A673 (cell line): ENCODE measurements at places on chromosomes 13 and 19.

GRCh38 chr13:113293686-113294085 is 3.4 kb upstream of the LAMP1 start:
- no peak for DNase-seq

- no peak for DNase-seq
Observed at GRCh38 chr13:106390367-106390766, 145.1 kb downstream of the EFNB2 start.

GRCh38 chr13:23050126-23050525 is 130.7 kb upstream of the SGCG start:
- DNase-seq, result no peak

DNA sequence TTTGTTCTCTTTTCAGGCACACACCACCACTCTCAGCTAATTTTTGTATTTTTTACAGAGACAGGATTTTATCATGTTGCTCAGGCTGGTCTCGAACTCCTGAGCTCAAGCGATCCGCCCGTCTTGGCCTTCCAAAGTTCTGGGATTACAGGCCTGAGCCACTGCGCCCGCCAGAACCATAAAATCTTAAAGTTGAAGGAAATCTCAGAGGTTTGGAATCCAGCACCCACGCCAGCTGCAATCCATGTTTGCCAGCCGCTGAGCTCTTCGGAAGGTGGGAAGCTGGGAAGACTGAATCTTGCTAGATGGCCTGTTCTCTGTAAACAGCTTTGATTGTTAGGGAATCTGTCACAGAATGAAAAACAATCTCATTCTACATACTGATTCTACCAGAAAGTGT is 38.5 kb downstream of the SPATA13 start:
- no peak for DNase-seq

GRCh38 chr13:36606060-36606459 is 67.8 kb upstream of the SERTM1 start:
- DNase-seq, result peak; percentile 8

DNA sequence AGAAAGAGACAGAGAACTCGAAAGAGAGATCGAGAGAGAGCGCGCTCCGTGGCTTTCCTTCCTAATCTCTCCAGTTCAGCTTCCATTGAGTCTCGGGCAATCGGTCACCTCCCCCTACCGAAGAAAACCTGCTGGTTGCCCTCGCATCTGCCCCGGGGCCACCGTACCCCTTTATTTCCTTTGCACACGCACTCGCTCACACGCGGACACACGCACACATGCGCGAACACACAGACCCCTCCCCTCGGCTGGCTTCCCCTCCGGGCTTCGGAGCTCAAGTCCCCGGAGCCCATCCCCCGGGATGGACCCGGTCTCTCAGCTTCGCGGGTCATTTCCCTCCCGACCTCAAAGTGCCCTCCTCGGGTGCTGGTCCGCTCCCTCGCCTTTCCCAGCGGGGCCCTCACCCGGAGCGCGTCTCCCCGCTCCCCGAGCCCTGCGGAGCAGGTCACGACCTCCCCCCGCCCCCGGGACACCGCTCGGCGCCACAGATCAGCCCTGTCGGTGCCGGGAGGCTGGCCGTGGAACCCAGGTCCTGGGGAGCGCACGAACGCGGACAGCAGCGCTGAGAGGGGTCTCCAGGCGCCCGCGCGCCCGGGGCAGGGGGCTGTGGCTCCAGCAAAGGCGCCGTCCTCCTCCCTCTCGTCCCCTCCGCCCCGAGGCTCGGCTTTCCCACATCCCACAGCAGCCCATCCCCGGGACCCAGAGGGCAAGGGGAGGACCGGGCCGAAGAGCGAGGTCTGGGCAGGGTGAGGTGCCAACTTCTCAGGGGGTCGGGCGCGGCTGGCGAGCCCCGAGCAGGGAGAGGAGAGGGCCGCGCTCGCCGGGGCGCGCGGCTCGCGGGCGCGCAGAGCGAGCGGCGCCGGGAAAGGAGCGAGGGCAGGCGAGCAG is 1.8 kb downstream of the DACH1 start:
- DNase-seq, result peak; percentile 23

- peak; percentile 66 for DNase-seq
Observed at GRCh38 chr13:48783181-48783630, 129.5 kb downstream of the CYSLTR2 start.

- no peak for DNase-seq
Observed at GRCh38 chr13:110445183-110445582, 116.3 kb downstream of the RAB20 start.

DNA sequence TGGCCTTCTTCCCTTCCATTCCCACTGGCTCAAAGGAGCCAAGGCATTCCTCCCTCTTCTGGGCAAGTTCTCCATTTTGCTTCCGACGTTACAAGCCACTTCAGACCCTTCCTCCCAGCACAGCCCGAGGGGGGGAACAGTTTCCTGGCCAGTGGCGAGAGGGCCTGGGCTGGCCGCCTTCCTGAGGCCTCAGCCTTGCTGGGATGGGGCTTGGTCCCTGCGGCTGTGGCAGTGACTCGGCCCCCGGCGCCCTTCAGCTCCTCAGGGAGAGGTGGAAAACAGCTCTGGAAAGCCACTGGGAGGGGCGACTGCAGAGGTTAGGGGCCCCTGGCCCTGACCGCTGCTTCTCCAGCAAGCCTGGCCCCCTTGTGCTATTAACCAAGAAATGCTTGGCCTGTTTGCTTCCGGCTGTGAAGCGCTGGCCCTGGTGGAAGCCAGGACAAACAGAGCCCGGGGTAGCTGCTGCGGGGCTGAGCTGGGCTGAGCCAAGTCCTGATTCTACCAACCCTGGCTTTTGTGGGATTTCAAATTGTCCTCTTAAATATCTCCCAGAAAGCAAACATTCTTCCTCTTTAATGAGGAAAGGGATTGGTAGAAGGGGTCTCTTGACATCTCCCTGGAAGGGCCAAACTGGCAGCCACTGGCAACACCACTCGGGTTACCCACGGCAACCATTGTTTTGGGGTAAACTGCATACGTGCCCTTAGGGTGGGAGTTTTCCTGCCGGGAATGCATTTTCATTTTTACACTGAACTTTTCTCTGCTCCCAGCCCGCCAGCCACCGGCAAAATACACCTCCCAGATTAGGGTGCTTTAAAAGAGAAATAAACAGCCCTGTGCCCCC is 38.7 kb downstream of the C13orf46 start:
- DNase-seq, result no peak

- DNase-seq, result peak; percentile 95
Observed at GRCh38 chr19:14090509-14091080, at the start of gene SAMD1. Gene SAMD1 (minus strand): TSS chr19:14090751.

DNA sequence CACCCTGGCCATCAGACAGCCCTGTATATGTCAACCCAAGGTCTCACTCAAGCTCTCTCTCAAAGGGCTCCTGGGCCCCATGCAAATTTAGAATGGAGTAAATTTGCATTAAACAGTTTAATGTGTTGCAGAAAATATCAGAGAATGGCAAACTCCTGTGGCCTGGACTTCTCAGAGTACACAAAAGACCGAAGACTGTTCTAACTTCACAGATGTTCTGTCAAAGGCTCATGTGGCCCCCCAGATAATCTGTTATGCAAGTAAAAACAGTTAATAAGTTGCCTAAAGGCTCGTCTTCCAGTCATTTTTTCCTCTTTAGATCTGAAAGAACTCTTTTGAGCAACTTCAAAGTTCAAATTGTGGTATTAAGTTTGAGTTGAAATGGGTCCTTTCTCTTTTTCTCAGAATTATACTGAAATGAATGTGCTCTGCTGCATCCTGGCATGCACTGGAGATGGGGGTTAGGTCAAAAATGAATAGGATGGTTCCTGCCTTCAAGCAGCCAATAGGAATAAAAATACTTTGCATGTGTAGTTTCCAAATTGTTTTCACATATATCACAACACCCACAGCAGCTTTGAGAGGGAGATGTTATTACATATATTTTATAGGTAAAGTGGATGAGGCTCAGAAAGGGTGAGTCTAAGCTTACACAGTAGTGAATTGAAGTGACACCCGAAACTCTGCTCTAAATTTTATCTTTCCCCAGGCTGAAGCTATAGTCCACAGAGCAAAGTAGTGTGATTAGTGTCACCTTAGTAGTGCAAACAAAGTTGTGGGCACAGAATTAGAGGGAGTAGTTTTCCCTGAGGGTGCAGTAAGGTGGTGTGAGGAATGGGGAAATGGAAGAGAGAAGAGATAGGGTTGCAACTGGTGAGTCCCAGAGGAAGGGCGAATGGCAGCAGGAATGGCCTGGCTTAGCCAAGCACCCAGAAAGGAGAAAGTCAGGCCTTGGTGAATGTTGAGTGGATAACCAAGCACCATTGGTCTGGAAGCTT is 205.0 kb upstream of the RFC3 start:
- DNase-seq, result no peak

DNA sequence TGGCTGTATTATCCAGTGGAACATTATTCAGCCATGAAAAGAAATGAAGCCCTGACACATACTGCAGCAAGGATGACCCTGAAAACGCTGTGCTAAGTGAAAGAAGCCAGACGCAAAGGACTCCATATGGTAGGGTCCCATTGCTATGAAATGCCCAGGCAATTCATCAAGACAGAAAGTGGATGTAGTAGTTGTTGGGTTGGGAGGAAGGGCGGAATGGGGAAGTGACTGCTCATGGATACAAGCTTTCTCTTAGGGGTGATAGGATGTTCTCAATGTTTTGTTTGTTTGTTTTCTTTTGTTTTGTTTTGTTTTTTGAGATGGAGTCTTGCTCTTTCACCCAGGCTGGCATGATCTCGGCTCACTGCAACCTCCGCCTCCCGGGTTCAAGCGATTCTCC is 11.1 kb upstream of the CEACAM16 start:
- DNase-seq, result no peak

DNA sequence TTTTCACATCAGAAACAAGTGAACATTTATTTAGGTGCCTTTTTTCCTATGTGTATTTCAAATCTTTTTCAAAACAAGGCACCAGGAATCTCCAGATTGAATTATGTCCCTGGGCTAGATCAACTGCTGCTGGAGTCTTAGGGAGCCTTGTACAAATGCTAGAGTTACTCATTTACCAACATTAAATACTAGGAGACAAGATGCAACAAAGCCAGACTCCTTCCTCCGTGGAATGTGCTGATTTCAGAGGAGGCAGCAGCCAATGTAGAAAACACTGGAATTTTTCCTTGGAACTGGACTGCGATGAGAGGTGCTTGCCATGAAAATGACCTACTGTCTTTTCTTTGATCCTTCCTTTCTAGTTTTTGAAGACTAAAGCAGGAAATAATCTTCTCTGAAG is 1514.7 kb upstream of the MIR17HG start:
- DNase-seq, result no peak

DNA sequence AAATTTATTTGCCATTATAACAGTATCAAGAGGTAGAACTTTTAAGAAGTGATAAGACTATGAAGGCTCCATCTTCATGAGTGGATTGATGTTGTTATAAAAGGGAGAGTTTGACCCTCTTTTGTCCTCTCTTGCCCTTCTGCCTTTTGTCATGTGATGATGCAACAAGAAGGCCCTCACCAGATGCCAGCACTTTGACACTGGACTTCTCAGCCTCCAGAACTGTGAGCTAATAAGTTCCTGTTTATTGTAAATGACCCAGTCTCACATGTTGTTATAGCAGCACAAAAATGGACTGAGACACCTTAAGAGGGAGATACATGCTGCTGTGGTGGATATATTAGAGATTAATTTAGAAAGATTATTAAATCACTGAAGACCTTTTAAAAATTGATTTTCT is 71.6 kb downstream of the SPRYD7 start:
- DNase-seq, result no peak

- no peak for DNase-seq
Observed at GRCh38 chr19:7953060-7953459, 9.6 kb upstream of the TIMM44 start.

- peak; percentile 40 for DNase-seq
Observed at GRCh38 chr19:41175801-41176777, 16.9 kb upstream of the CYP2S1 start.

- no peak for DNase-seq
Observed at GRCh38 chr19:5667751-5668271, 12.5 kb downstream of the MICOS13 start.

GRCh38 chr19:19426799-19427198 is 21.3 kb downstream of the GATAD2A start:
- no peak for DNase-seq

DNA sequence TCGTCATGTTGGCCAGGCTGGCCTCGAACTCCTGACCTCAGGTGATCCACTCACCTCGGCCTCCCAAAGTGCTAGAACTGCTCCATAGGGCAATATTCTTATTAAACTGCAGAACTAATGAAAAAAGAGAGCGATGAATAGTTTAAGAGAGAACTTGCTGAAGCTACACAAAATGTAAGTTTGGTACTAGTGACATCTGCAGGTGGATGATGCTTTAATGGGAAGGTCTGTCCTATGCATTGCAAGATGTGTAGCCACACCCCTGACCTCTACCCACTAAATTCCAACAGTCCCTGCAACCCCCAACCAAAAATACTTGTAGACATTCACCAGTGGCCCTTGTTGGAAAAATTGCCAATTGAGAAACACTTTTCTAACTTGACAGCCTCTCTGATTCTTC is 117.8 kb downstream of the NALCN start:
- DNase-seq, result peak; percentile 11

GRCh38 chr19:18726846-18727245 is 43.4 kb downstream of the CRTC1 start:
- DNase-seq, result no peak

GRCh38 chr19:10763828-10764339 is 46.0 kb downstream of the DNM2 start:
- no peak for DNase-seq

DNA sequence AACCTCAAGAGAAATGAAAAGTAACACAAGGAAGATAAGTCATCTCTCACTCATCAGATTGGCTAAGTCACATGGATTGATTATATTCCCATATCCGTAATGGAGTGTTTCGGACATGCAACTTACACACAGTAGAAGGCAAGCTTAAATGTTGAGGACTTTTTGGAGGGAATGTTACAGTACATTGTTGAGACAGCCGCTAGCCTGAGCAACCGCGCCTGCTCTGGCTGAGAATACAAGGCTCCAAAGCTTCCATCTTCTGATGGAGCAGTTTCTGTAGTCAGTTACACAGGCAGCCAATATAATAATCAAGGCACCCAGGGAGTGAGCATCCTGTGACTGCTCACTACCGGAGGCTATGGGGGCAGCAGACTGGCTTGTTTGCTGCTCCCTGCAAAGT is 1.0 kb upstream of the CRYL1 start:
- peak; percentile 22 for DNase-seq

DNA sequence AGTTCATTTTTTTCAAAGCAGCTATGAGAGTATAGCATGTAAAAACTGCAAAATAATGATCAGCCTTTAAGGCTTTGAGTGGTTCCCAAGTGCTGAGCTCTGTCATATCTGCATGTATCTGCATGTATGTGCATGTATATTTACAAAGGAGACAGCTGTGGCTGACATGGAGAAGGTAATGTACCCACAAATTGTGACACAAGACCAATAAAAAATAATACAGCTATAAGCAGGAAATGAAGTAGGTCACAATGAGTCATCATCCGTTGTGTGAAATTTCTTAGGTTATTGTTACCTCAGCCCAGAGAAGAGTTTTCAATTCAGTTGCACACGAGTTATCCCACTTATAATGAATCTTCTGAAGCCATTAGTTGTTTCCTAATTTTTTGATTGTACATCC is 60.9 kb upstream of the MED4 start:
- DNase-seq, result peak; percentile 72
